ENCODE measurements at places on chromosomes 12 and 14.

- no peak for DNase-seq
Observed at GRCh38 chr12:1533205-1533601, 61.2 kb downstream of the FBXL14 start.

GRCh38 chr12:105100207-105100985 lies 7.1 kb upstream of the WASHC4 start:
- no peak for DNase-seq

DNA sequence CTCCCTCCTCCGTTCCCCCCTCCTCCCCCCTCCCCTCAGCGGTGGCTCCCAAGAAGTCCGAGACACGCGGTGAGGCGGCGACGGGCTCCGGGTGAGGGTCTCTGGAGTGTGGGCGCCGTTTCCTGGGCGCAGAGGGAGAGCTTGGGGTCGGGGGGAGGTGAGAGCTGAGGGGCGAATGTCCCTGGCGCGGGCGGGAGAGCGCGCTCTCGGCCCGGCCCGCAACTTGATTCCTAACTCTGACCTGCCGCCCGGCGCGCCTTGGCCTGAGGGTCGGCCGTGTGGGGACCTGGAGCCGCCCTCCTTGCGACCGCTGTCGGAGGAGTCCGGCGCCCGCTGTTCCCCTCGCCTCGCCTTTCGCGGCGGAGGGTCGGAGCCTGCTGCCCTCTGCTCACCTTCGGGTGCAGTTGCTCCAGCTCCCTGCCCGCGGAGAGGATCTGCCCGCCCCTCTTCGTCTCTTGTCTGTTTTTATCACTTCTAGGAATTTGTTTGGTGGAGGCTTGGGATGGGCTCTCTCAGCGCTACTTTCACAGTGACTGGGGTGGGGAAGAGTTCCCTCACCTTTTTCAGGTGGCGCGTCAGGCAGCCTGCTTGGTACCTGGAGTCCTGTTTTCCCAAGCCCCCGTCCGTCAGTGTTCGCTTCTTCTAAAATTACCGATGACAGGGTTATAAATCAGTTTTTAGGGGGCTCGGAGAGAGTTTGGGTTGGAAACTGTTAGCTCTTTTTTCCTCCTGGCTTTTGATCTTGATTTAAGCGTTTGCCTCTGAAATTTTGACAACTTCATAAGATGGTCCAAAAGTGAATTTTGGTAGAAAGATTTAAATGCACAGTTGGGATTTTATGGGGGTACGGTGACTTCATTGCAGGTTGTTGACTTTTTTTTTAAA lies 495 bp downstream of the ADIPOR2 start:
- DNase-seq, result no peak

DNA sequence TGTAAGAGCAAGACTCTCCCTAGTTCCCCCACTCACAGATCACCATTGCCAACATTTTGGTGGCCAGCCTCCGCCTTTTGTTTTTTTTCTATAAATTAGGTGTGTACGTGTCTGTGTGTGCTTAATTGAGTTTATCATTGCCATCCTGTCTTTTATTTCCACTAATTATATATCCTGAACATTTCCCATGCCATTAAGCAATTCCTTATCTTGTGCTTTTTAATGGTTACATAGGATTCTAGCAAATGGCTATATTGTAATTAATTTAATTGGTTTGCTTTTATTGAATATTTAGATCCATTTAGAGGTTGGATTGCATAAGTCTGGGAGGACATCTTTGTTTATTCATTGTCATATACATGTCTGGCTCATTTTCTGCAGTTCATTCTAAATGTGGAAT lies 107.3 kb upstream of the RTL1 start:
- DNase-seq, result no peak

- DNase-seq, result no peak
Observed at GRCh38 chr12:2112401-2112800, 59.6 kb downstream of the CACNA1C start.

DNA sequence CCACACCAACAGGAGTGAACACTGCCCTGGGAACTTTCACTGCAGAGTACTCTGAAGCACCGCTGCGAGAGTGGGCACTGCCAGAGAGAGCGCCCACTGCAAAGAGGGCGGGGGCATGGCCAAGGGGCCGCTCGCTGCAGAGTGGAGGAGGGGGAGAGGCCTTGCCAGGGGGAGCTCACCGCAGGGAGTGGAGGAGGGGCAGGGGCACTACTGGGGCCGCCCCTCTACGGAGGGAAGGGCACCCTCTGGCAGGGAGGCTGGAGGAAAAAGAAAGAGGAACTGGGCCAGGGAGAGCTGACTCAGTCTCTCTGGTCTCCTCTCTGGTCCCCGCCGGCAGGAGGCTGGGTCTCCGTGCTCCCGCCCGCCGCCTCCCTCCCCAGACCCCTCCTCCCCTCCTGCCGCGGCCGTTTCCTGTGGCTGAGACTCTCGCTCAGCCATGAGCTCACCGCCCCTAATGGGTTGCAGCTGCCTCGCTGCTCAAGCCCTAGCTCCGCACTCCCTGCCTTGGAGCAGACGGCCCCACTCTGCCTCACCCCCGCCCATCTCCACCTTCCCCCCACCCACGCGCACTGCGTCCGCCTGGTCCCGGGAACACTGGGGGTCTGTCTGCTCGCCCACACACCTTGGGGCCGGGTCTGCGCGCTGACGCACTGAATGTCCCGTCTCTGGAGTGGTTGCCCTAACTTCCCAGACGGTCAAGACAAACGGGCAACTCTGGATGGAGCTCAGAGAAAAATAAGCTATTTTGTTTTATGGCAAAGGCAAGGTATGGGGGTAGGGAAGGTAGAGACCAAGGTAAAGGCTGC lies 1.3 kb downstream of the ARHGEF40 start:
- DNase-seq, result no peak

DNA sequence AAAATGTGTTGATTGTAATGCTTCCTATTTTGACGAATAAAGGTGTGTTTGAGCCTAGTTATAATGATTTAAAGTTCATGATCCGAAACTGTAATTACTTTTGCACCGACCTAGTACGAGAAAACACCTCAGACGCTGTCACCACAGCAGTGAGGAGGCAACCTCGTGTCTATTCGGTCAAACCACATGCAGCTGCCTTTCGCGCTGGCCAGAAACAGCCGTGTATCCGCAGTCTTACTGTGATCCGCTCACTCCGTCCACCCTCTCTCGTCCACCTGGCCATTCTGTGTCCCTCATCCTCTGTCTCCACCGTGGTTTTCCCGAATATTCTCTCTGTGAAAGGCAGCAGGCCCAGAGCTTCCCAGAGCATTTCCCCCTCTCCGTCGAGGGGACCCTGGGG lies 67.1 kb downstream of the NOC4L start:
- DNase-seq, result no peak

GRCh38 chr14:103140316-103141109 lies 17.3 kb downstream of the TNFAIP2 start:
- no peak for DNase-seq

DNA sequence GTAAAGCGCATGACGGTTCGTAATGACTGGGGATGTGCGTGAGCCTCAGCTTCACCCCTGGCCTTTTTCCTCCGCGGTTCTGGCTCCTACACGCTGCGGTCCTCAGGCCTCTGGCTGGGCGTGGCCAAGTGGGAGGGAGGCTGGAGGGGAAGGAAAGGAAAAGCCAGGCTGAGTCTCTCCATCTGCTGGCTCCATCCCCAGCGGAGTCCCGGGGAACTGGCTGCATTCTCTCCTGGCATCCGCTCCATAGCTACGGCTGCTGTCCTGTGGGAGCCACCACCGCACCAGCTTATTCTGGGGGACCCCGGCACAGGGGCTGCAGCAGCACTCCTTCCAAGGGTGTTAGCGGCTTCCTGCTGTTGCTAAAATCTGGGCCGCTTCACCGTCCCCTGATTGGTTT lies 68.2 kb upstream of the SLC24A4 start:
- no peak for DNase-seq

- no peak for DNase-seq
Observed at GRCh38 chr12:121138284-121138683, 5.6 kb downstream of the P2RX7 start.

DNA sequence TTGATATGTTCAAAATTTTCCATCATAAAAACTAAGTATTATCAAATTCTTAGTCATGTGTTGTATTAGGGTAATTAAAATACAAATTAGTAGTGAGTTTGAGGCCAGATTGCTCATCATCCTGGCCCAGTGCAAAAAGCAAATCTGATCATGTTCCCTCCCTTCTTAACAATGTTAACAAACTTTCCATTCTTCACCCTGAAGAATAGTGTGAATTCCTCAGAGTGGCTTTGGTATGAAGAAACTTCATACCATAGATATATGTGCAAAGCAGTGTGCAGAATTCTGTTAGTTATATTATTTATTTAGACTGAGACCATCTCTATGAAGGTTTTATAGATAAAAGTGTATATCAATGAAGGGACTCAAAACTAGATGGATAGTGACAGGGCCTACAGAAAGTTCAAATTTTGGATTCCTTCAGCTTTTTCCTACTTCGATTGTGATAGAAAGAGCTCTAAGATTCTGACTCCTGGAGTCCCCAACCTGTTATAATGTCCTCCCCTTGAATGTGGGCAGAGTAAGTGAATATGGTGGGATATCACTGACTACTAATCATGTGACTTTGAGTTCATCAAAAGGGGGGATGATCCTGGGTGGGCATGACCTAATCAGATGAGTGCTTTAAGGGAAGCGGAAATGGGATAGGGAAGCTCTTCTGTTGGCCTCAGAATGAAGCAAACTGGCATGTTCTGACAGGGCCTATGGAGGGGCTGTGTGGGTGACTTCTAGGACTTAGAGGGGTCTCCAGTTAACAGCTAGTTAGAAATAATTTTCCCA lies 271.4 kb downstream of the BTG1 start:
- no peak for DNase-seq

DNA sequence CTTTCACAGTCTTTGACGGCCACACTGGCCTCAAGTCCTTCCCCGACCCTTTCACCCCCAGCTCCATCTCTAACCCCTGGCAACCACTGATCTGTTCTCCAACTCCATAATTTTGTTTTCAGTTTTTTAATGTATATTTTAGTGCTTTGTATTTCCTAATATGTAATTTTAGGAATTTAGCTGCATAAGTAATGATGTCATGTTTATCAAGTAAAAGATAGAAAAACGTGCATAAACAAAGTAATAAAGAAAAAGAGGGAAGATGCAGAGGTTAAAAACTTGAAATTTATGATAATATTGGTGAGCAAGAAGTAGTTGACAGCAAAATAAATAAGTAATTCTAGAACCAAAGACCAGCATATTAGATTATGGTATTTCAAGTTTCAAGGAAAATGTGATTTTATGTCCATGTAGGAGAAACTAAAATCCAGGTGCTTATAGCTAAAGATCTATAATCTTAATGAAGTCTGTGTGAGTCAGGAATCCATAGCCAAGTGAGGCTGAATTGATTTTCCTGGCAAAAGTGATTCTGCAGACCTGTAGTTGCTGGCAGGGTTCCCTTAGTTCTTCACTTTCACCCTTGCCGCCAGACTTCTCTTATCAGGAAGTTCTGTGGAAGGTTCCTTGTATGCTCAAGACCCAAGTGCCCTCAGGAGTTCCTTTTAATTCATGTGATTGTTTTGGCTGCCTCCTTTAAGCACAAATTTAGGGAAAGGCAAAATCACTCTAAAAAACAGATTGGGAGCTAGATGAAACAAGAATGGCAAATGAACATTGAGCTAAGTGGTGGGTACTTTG lies 24.4 kb downstream of the FBXW8 start:
- no peak for DNase-seq

- no peak for DNase-seq
Observed at GRCh38 chr14:98957211-98958047, 314.6 kb downstream of the BCL11B start.

GRCh38 chr14:58566979-58567378 lies 70.8 kb upstream of the DACT1 start:
- DNase-seq, result no peak

DNA sequence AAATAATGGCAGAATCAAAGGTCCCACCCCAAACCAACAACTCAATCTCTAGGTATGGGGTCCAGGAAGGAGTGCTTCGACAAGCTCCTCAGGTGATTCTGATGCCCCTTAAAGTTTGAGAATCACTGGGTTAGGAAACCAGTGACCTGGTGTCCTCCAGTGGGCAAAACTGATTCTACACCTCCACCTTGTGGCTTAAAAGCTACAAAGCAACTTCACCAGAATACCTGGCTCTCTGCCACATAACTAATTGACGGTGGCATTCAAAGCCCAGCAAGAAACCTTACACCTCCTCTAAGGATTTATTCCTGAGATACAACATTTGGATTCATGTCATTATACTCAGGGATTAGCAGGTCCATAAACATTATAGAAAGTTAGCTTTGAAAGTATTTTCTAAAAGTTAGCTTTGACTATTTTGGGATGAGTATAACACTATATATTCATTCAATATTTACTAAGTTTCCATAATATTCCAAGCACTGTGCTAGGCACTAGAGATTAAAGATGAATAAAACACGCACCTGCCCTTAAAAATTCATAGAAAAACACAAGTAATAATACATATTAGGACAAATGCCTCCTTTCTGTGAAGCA lies 45.4 kb downstream of the DCAF5 start:
- no peak for DNase-seq

DNA sequence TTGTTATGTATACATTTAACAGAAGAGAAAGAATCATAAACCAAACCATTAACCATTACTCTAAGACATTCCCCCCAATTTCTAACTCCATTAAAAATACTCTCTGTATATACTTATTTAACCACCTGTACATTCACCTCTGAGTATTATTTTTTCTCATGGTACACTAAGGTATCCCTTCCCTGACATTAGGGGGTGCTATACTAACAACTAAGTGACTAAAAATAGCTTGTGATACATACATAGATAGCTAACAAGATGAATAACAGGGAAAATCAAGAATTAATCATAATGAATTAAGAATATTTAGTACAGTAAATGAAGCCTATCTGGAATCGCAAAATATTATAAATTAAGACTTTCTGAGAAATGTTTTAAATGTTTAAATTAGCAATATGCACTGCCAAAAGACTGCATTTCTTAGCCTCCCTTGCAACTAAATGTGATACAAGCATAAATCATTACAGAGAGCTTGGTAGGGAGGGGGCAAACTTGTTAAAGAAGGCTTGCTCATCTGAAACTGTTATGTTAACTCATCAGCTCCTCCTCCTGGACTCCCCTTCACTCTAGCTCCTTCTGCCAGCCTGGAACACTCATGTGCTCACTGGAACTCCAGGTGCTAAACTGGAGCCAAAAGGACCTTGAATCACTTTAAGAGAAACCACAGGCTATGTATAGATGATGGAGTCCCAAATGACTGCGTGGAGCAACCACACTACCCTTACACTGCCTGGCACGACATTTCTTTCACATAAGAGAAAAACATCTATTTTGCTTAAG lies 14.9 kb downstream of the C2CD5 start:
- no peak for DNase-seq

GRCh38 chr14:106347890-106348755 lies 821.7 kb downstream of the TMEM121 start:
- DNase-seq, result no peak

Measured in stimulated activated CD8-positive, alpha-beta memory T cell treated with anti-CD3 and anti-CD28 coated beads, Interleukin-15, amount 100 ng/mL, for 4 hours (primary cell).